ENCODE measurements at places on chromosomes 5 and 9.

GRCh38 chr5:72018143-72018803 is 89.0 kb upstream of the MAP1B start:
- H3K27ac ChIP-seq = no peak overlapping the region
- H3K4me3 ChIP-seq = no peak overlapping the region
- H3K4me1 ChIP-seq = peaks cover 23% of the 10 kb centered on the region
- no peaks in the 10 kb centered on the region for H3K27me3 ChIP-seq
- DNase-seq = peak; percentile 62

GRCh38 chr9:2029666-2030170 is 14.6 kb downstream of the SMARCA2 start:
- H3K36me3 ChIP-seq = no peaks in the 10 kb centered on the region
- no peak overlapping the region for H3K27ac ChIP-seq
- no peak for DNase-seq
- no peaks in the 10 kb centered on the region for H3K27me3 ChIP-seq

- H3K4me1 ChIP-seq = no peaks in the 10 kb centered on the region
- no peak overlapping the region for H3K27ac ChIP-seq
- no peak overlapping the region for H3K4me3 ChIP-seq
- H3K36me3 ChIP-seq = peaks cover 5% of the 10 kb centered on the region
- DNase-seq = no peak
Measured at GRCh38 chr9:83800236-83801033, 17.1 kb downstream of the GKAP1 start.

DNA sequence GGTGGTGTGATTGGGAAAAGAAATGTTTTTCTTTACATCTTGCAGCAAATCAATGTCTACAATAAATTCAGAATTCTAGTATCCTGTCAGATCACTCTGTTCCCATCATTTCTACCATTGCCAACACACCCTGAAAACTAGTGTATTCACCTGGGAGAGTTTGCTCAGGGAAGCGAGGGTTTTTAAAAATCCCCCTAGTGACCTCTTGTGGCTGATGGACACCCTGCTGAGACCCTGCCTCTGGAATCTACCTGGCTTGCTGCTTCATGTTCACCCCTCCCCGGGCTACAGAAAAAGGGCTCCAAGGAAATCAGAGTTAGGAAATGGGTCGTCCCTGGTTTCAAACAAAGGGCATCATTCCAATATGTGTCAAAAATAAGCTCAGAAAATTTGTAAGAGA is 21.4 kb upstream of the ALDOB start:
- DNase-seq = no peak
- H3K27me3 ChIP-seq = no peaks in the 10 kb centered on the region
- H3K4me1 ChIP-seq = peaks cover 18% of the 10 kb centered on the region
- H3K27ac ChIP-seq = no peak overlapping the region
